Upper lobe of left lung (tissue), 6 donors: ENCODE measurements at places on chromosomes 11 and 22. TPM values are rescaled to one million over a fixed set of nuclear protein-coding genes. Genes with fewer than 3 reads are reported as not detected.

SGSM1 gene
- 4.2 TPM for total RNA-seq

KCTD14 gene
- total RNA-seq: 22.0 TPM

DNA sequence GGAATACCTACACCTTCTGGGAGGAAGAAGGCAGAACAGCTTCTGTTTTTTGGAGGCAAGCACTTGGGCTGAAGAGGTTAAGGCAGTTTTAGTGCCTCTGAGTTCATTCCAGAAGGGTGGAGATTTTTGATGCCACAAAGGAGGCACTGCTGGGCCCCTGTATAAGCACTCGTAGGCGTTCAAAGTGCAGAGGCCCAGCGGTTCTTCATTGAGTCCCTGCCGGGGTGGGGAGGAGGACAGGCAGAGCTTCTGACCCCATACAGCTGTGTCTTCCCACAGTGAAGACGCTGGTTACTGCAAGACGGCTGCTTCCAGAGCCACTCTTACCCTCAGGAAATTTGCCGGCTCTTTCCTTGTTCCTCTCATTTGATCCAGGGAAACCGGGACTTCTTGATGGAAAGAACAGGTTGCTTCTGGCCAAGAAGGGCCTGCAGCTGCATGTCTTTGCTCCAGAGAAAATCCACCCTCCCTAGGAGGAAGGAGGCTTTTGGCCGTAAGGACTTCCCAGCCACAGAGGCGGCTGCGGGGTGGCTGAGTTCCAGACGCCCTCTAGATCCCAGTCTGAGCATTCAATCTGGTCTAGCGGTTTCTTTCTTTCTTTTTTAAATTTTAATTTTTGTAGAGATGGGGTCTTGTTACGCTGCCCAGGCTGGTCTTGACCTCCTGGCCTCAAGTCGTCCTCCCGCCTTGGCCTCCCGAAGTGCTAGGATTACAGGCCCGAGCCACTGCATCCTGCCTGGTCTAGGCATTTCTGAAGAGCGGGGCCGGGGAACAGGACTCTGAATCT, 9.4 kb downstream of the ADAMTS15 start:
- no peak overlapping the region for H3K27ac ChIP-seq
- H3K36me3 ChIP-seq: peaks cover 6% of the 10 kb centered on the region
- H3K4me3 ChIP-seq: no peak overlapping the region
- no peaks in the 10 kb centered on the region for H3K27me3 ChIP-seq

DNA sequence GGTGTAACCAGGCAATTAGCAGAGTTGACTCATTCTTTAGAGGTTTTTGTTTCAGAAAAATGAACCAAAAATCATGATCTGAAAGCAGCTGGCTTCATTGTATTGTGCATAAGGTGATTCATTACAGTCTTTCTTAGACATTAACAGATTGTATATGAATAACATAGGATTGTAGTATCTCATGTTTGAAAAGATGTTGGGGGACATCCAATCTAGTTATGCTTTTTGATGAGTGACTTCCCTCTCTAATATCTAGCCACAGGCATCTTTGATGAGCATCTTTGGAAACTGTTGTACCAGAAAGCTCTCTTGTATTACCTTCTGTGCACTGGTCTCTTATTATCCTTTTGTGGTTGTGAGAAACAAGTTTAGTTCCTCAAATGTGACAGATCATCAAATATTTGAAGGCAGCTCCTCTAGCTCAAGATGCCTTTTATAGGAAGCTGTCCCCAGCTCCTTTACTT, 8.3 kb downstream of the GRK3 start:
- no peak overlapping the region for H3K4me3 ChIP-seq
- no peak for DNase-seq
- no peaks in the 10 kb centered on the region for H3K27me3 ChIP-seq
- H3K36me3 ChIP-seq: no peaks in the 10 kb centered on the region
- H3K27ac ChIP-seq: no peak overlapping the region
- no peaks in the 10 kb centered on the region for H3K4me1 ChIP-seq

DNA sequence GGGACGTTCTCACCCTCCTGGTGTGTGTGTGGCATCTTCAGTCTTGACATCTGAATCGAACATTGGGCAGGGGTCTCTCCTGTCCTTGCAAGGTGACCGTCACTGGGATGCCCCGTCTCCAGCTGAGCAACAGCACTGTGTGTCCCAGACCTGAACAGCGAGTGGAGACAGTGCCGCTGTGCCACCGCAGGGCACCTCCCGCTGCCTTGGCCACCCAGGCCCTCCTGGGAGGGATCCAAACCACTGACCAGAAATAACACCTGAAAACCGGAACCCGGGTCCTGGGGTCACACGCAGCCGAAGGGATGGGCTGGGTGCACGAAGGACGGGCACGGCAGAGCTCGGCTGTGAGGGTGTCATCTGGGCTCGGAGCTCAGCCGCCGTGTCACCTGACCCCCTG, 102.2 kb downstream of the BRD1 start:
- H3K4me3 ChIP-seq: no peak overlapping the region
- H3K27ac ChIP-seq: no peak overlapping the region
- H3K36me3 ChIP-seq: no peaks in the 10 kb centered on the region
- peaks cover 16% of the 10 kb centered on the region for H3K4me1 ChIP-seq
- H3K27me3 ChIP-seq: peaks cover 11% of the 10 kb centered on the region
- no peak for DNase-seq

DNA sequence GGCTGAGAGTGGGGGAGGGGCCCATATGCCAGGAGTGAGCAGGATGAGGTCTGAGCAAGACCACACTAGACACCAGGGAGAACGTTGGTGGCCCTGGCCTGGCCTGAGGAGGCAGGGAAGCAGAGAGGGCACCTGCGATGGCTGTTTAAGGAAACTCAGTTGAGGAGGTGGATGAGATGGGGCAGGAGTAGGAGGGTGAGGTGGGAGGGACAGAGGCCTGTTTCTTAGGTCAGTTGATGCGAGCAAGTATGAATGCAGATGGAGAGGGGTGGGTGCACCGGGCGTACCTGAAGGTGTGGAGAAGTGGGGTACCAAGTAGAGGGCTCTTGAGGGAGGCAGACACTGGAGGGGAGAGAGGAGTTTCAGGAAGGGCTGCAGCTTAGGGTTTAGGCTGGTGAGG, 10.6 kb upstream of the MPPED1 start:
- H3K4me3 ChIP-seq: no peak overlapping the region
- H3K27ac ChIP-seq: no peak overlapping the region
- H3K4me1 ChIP-seq: no peaks in the 10 kb centered on the region
- no peak for DNase-seq

DNA sequence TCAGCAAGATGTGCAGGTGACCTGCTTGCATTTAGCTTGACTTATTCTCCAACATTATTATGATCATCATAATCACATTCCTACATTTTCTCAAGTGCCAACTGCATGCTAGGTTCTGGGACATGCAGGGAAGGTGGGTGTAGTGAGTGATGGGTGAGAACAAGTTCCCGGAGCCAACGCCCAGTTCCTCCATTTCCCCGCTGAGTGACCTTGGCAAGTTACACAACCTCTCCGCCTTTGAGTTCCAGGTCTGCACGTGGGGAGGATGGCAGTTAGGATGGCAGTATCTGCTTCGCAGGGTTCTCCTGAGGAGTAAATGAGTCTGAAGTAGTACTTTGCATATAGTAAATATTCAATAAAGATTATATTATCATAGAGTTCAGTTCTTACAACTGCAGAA, 140.3 kb downstream of the GRIK4 start:
- no peak for DNase-seq
- no peak overlapping the region for H3K4me3 ChIP-seq
- H3K27ac ChIP-seq: no peak overlapping the region
- H3K27me3 ChIP-seq: no peaks in the 10 kb centered on the region
- peaks cover 4% of the 10 kb centered on the region for H3K4me1 ChIP-seq

- no peak for DNase-seq
- H3K4me1 ChIP-seq: no peaks in the 10 kb centered on the region
- H3K27me3 ChIP-seq: no peaks in the 10 kb centered on the region
- no peaks in the 10 kb centered on the region for H3K36me3 ChIP-seq
These were observed 100.4 kb upstream of the NECTIN1 start for GRCh38 chr11:119829402-119829801.

DNA sequence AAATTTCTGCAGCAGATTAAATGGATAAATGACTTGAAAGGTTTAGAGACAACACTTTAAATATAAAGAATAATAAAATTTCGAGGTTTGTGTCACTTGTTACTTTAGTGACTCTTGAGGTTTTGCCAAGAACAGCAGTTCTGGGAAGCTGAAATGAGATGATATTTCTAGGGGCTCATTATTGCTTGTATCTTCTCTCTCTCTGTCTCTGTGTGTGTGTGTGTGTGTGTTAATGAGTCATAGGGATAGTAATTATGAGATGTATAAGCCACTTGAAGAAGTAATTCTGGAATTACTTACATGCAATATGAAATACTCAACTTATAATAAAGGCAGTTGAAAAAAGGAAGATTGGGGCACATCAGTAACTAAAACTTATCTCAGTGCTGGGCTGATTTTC, 9.6 kb upstream of the OR10G7 start:
- no peak overlapping the region for H3K4me3 ChIP-seq
- DNase-seq: no peak
- no peak overlapping the region for H3K27ac ChIP-seq
- no peaks in the 10 kb centered on the region for H3K4me1 ChIP-seq

GRCh38 chr11:61484541-61484940, 24.0 kb upstream of the LRRC10B start:
- no peak for DNase-seq
- H3K27me3 ChIP-seq: no peaks in the 10 kb centered on the region
- no peaks in the 10 kb centered on the region for H3K36me3 ChIP-seq
- peaks cover 10% of the 10 kb centered on the region for H3K4me1 ChIP-seq

GRCh38 chr22:23363683-23364082, 183.4 kb downstream of the BCR start:
- no peaks in the 10 kb centered on the region for H3K27me3 ChIP-seq
- H3K4me1 ChIP-seq: no peaks in the 10 kb centered on the region
- no peak for DNase-seq
- H3K27ac ChIP-seq: no peak overlapping the region

PANX3 gene
- total RNA-seq: not detected

- H3K4me3 ChIP-seq: no peak overlapping the region
- no peak for DNase-seq
- no peaks in the 10 kb centered on the region for H3K4me1 ChIP-seq
- H3K27ac ChIP-seq: no peak overlapping the region
- H3K36me3 ChIP-seq: no peaks in the 10 kb centered on the region
- H3K27me3 ChIP-seq: no peaks in the 10 kb centered on the region
These were observed 372.1 kb downstream of the FAT3 start for GRCh38 chr11:92596596-92597317.

- no peaks in the 10 kb centered on the region for H3K27me3 ChIP-seq
- no peaks in the 10 kb centered on the region for H3K36me3 ChIP-seq
- H3K4me1 ChIP-seq: peaks cover 10% of the 10 kb centered on the region
These were observed 602 bp upstream of the AQP11 start for GRCh38 chr11:77589181-77589520.

DNA sequence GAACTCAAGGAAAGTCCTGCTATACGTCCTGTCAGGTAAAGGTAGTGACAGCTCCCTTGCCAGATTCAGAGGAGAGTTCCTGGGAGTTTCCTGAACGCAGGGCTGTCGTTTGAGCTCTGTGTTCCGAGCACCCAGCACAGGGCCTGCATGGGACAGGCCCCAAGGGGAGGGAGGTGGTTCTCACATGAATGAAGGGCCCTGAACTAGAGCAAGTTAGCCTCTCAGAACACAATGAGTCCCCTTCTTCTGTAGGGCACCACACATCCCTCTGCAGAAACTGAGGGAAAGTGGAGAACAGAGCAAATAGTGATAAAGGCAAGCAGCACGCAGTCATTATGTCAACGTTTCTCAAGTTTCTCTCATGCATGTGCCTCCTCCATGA, 35.3 kb downstream of the NEU3 start:
- H3K27ac ChIP-seq: no peak overlapping the region
- no peak for DNase-seq
- H3K27me3 ChIP-seq: no peaks in the 10 kb centered on the region
- H3K4me1 ChIP-seq: no peaks in the 10 kb centered on the region
- no peak overlapping the region for H3K4me3 ChIP-seq

SLC1A2 gene
- total RNA-seq: 2.1 TPM
